ENCODE measurements at places on chromosomes 7 and 10.

- DNase-seq, result no peak
Measured at GRCh38 chr7:132590162-132590561, 13.9 kb upstream of the PLXNA4 start.

DNA sequence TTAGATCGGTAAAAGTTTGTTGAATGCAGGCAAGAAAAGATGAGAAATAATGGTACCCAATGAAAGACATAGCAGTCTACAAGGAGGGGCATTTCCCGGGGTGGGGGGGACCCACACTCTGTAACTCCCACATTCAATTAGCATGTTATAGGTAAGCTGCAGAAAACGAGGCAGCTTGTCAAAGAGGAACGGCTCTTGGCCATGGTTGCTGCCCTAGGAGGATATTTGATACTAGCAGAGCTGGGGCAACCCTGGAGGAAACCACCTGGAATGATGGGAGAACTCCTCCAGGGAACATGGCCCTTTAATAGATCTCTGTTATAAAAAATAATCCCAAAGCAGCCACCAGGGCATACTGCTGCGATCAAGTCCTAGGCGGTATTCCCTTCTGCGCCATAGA is 98.5 kb downstream of the EGFR start:
- no peak for DNase-seq

- DNase-seq, result no peak
Measured at GRCh38 chr10:77544617-77545016, 93.0 kb downstream of the KCNMA1 start.

DNA sequence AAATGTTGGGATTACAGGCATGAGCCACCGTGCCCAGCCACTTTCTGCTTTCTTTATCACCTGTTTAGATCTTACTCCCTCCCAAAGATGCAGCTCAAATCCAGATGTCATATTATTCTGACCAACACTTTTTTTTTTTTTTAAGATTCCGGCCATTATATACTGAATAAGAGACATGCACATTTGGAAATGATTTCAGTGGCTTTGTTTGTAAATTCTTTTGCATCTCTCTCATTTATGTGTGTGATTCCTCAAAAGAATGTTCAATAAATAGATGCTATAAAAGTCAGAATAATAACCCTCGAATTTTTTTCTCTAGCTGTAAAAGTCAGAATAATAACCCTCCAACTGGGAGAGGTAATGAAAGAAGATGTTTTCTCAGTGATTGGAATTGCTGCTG is 25.4 kb downstream of the HECW1 start:
- no peak for DNase-seq

- DNase-seq, result no peak
Measured at GRCh38 chr7:42924223-42924838, 7.6 kb downstream of the PSMA2 start.

- DNase-seq, result no peak
Measured at GRCh38 chr10:67098461-67098860, 172.6 kb downstream of the LRRTM3 start.

GRCh38 chr10:42989481-42989921 is 87.4 kb upstream of the RET start:
- DNase-seq, result no peak

DNA sequence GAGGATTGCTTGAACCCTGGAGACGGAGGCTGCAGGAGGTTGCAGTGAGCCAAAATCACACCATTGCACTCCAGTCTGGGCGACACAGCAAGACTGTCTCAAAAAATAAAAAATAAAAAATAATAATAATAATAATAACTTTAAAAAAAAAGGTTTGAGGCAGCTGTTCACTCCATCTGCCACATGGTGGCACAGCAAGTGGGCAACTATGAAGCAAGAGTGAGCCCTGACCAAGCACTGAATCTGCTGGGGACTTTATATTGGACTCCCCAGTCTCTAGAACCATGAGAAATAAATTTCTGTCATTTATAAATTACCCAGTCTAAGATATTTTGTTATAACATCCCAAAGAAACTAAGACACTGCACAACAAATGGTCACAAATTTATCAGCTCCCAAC is 14.6 kb upstream of the BRI3 start:
- no peak for DNase-seq

GRCh38 chr7:126702242-126703016 is 550.3 kb downstream of the GRM8 start:
- DNase-seq, result no peak

DNA sequence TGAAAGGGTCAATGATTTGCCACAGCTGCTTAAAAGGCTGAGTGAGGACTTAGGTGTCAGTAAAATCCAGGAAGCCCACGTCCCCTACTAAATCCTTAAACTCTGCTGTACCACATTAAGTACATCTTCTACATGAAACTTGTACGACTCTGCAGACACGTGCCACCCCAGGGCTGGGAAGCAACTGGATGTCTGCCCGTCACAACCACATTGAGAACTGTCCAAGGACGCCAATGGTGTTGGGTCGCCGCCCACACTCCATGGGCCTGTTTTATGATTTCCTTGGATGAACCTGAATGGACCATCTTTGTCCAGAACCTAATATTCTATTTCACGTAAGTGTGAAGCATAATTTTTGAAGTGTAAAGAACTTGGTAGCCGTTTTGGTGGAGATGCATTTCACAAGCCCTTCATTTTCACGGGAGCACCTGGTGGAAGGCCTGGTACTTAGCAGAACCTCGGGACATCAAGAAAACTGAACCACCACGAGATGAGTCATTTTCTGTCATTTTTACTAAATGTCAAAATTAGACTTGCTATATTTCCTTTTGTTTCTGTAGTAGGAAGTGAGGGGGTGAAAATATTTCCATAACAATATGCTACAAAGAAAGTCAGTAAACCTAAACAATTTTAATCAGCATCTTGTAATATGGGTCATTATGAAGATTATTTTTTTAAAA is 134.9 kb downstream of the SFMBT2 start:
- no peak for DNase-seq

- DNase-seq, result no peak
Measured at GRCh38 chr10:71431239-71432100, 34.8 kb downstream of the CDH23 start.

- DNase-seq, result no peak
Measured at GRCh38 chr7:18993933-18994668, 123.3 kb downstream of the TWIST1 start.

GRCh38 chr10:72122221-72122620 is 33.9 kb upstream of the SPOCK2 start:
- DNase-seq, result no peak

DNA sequence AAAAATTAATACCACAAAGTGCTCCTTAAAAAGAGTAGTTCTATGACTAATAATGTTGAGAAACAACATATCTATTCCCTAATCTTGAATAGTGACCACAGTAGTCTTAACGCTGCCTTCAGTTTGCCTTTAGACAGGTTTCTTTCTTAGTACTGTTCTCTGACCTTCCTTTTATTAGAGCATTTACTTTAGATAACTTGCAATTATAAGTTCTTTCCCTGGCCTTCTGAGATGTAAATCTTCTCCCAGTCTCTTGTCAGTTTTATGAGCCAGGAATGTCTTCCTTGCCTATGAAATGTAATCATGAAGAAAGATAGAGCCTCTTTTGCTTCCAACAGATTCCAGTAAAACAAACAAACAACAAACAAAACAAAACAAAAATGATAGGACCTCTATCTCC is 1119.8 kb upstream of the LRRTM3 start:
- DNase-seq, result no peak

- no peak for DNase-seq
Measured at GRCh38 chr10:28842321-28842720, 165.0 kb downstream of the BAMBI start.

- DNase-seq, result no peak
Measured at GRCh38 chr10:43230909-43231522, 35.8 kb downstream of the RASGEF1A start.

- DNase-seq, result no peak
Measured at GRCh38 chr10:61451357-61451756, 1.8 kb downstream of the TMEM26 start.

DNA sequence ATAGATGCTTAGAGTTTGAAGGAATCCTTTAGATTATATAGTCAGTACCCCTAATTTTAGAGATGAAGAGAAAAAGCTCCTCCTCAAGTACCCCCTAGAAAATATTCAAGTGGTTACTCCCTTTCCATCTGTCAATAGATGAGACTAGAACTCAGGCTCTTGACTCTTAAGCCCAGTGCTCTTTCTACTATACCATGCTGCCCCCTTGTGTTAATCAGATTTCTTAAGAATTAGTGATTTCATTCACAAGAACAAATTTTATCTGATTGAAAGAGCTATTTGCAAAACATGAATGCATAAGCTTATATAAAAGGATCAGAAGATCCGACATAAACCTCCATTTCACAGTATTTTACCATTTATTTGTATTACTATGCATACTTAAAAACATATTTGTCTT is 179.3 kb downstream of the TFEC start:
- no peak for DNase-seq

DNA sequence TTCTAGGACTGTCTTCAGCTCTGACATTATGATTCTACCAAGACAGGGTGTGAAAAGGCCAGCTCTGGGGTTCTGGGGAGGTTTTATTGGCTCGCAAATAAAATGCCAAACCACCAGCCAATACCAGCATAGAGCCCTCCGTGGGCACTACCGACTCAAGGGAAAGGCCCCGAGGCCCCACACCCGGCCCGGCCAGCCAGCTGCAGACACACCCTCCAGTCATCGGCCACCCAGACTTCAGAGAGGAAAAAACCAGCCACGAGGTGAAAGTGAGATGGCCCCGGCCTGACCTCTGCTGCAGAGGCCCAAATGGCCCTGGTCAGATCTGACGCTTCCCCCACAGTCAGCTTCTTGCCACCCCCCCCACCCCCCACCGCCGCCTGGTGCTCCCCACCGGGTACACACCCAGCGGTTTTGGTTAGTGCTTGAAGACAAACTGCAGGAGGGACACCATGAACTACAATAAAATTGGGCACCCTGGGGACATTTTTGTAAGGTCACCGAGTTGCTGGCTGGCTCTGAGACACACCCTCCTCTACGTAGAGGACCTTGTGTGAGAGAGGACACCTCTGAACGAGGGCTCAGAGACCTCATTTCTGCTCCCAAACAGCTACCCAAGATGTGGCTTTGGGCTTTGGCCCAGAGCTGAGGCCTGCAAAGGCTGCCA is 79.9 kb downstream of the PRKAG2 start:
- no peak for DNase-seq

DNA sequence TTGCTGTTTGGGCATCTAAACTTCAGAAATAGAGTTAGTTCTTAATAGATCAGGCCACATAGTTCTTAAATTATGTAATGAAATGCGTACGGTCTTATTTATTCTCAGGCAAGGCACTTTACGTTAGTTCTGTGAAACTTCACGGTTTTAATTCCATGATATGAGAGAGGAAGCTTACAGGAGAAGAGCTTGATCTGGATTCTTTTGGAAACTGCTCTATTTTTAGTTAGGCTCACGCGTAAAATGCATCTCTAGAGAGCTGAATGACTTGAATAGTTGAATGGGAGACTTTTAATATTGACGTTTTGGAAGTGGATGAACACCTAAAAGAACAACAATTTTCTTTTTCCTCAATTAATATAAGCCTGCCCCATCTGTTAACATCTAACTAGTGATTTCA is 71.1 kb downstream of the PRKG1 start:
- no peak for DNase-seq

- no peak for DNase-seq
Measured at GRCh38 chr7:44622342-44623151, 16.1 kb downstream of the OGDH start.

- DNase-seq, result no peak
Measured at GRCh38 chr7:142359694-142360279, 101.9 kb upstream of the PRSS58 start.

DNA sequence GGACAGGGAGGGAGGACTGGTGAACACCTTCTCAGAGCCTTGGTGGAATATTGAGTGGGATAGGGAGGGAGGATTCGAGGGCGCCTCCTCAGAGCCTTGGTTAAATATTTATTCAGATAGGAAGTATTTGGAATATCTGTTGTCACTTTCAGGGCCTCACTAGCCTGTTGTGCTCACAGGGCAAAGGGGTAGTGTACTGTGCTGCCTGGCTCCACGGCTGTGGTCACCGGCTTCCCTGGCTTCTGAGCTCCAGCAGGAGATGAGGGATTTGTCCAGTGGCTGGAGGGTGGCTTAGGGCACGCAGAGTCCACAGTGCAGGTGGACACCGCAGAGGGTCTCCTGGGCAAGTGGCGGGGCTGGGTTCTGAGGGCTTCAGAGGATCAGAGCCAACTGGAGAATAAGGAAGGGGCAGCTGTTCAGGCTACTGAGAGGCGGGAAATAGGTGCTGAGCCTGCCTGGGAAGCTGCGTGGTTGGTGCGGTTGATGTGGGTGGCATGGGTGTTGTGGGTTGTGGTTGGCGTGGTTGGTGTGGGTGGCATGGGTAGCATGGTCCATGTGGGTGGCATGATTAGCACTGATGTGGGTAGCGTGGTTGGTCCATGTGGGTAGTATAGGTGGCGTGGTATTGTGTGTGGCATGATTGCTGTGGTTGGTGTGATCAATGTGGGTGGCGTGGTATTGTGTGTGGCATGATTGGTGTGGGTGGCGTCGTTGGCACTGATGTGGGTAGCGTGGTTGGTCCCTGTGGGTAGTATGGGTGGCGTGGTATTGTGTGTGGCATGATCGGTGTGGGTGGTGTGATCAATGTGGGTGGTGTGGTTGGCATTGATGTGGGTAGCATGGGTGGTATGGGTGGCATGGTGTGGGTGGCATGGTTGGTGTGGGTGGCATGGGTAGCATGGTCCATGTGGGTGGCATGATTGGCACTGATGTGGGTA is 16.7 kb downstream of the INPP5A start:
- DNase-seq, result no peak

DNA sequence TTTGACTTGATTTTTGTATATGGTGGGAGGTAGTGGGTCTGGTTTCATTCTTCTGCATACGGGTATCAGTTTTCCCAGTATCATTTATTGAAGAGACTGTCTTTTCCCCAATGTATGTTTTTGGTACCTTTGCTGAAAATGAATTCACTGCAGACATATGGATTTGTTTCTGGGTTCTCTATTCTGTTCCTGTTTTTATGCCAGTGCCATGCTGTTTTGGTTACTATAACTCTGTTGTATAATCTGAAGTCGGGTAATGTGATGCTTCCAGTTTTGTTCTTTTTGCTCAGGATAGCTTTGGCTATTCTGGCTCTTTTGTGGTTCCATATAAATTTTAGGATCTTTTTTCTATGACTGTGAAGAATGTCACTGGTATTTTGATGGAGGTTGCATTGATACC is 836 bp downstream of the ECD start:
- no peak for DNase-seq

Data from stimulated activated CD8-positive, alpha-beta memory T cell treated with anti-CD3 and anti-CD28 coated beads, Interleukin-2, amount 100 ng/mL, for 1 hour (primary cell).